Smooth muscle cell of the umbilical artery (primary cell): ENCODE measurements at places on chromosomes 1 and 21. TPM values are rescaled to one million over a fixed set of nuclear protein-coding genes. Genes with fewer than 3 reads are reported as not detected.

Gene FCGR1A
- not detected in 2 replicates for total RNA-seq

Gene RNU1-4
- under 0.01 TPM in 2 replicates for total RNA-seq

Gene SYT14
- total RNA-seq: 0.28 and 0.89 TPM in 2 replicates

Gene KPRP
- total RNA-seq: not detected in 2 replicates

Gene SMIM1
- total RNA-seq: 1.2 and 7.4 TPM in 2 replicates
